Stimulated activated CD8-positive, alpha-beta memory T cell treated with anti-CD3 and anti-CD28 coated beads, Interleukin-4, amount 100 ng/mL, for 4 hours (primary cell): ENCODE measurements at places on chromosomes 6 and 20.

DNA sequence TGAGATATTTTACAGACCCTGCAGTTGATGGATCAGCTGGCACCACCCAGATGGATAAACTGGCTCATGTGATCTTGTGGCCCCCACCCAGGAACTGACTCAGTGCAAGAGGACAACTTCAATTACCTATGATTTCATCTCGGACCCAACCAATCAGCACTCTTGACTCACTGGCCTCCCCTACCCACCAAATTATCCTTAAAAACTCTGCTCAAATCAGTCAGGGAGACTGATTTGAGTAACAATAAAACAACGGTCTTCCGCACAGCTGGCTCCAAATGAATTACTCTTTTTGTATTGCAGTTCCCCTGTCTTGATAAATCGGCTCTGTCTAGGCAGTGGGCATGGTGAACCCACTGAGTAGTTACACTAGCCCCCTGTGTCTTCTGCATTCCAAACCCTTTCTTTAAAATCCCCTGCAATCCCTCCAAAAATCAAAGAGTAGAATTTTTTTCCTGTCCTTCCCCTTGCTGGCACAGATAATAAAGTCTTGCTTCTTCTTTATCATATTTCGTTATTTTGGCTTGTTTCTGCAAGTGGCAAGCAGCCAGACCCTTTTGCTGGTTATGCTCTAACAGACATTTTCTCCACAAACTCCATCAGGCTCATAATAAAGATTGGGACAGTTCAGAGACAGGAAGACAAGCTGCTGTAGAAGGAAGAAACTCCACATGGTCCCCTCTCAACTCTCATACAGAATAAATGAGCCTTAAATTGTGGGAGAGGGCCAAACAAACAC, 48.3 kb downstream of the OR2B6 start:
- DNase-seq = no peak

DNA sequence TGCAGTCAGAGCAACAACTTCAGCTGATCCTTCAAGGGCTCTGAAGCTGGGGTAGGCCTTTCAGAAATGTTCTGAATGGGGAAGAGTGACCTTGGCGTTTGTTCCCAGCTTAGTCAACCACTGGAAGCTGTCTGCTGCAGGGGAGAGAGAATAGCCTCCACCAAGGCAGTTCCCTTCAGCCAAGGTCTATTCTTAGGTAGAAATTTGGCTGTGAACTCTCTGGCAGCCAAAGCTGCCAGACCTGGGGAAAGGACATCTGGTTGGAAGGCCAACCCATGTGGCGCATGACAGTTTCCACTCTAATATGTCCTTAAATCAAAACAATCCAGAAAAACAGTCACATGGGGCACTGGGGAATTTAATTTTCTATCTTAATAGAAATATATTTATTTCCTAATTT, 60.1 kb downstream of the FBXO5 start:
- DNase-seq = no peak

- DNase-seq = no peak
Observed at GRCh38 chr6:146590492-146590891, 8.3 kb upstream of the ADGB start.

DNA sequence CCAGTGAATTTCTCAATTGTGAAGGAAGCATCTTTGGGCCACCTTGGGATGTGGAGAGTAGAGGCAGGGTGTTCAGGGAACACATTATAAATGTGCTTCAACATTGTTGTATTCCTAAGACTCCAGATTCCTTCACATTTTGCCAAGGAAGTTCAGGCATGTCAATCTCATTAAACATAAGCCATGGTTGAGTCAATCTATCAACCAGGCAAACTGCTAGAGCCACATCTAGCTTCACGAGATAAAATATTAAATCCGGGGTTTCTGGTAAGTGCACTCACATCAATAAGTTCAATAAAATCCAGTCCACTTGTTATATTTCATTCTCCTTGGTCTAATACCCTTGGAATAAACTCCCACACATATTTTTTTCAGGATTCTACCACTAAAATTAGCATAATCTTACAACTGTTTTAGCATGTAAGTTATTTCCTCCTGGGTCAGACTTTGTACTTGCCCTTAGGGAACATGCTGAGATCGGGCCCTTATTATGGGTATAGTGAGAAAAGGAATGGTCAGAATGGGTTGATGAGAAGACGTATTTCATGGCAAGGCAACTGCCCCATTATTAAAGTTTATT, 93.6 kb downstream of the ADTRP start:
- DNase-seq = no peak

DNA sequence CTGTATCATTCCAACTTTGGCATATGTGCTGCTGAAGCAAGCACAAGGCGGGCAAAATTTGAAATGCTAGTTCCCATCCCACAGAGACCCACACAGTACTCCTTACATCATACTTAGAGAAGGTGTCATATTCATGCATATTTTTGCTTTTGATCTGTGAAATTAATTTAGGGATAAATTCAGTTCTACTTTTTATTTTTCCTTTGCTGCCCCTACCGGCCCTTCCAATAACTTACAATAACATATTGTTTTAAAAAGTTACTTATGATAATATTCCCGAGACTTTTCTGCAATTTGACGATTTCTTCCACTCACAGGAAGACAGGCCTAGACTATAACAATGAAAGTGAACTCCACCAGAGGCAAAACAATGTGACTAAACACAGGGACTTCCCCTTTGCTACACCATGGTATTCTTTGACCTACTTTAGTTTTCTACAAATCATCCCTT, 35.0 kb downstream of the SESN1 start:
- DNase-seq = no peak

GRCh38 chr6:64732888-64733287, 974.1 kb downstream of the EYS start:
- no peak for DNase-seq

DNA sequence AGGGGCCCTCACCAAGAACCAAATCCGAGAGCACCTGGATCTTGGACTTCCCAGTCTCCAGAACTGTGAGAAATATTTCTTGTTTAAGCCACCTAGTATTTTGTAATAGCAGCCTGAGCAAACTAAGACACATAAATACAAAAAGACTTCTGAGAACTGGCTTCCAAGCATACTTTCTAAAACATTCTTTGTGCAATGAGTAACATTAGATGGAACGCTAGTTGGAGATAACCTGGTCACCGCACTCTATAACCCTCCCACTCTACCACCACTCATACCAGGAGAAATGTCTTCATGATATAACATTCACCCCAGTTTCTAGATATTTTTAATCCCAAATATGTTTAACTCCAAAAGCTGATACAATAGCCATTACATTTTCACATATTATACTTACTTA, 169.5 kb upstream of the THEMIS start:
- DNase-seq = no peak

DNA sequence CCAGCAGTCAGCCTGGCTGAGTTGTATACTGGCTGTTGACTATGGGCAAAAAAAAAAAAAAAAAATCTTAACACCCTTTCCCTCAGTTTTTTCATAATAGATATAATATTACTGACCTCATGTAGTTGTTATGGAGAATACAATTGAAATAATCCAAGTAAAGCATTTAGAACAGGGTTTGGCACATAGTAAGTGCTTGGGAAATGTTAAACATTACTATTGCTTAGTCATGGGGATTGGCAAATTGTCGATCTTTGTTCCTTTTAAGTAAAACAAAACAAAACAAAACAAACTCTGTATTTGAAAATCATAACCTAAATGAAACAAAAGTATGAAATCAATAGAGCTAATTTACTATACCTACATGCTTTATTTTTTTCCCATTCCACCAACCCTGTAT, 458.4 kb downstream of the GRIK2 start:
- DNase-seq = no peak

GRCh38 chr6:161901740-161902426, 628.0 kb upstream of the AGPAT4 start:
- DNase-seq = no peak

GRCh38 chr20:53080969-53081871, 109.1 kb downstream of the TSHZ2 start:
- no peak for DNase-seq

DNA sequence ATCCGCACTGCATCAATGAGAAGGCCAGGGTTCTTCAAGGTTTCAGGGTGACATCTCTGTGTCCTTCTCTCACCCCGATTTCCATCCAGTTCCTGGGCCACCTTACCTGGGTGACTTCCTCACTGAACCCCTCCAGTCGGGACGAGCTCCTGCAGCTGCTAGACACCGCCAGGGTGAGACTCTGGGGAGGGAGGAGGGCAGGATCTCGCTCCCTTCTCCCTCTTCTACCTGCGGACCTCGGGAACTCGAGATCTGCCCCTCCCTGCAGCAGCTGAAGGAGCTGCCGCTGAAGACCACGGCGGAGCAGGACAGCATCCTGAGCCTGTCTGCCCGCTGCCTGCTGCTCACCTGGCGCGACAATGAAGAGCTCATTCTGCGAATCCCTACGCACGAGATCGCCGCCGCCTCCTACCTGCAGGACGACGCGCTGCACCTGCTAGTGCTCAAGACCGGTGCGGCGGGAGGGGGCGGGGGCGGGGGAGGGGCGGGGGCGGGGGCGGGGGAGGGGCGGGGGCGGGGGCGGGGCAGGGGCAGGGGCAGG, 7.5 kb downstream of the CCM2L start:
- DNase-seq = no peak

- no peak for DNase-seq
Observed at GRCh38 chr6:16476861-16477260, 238.5 kb downstream of the GMPR start.

GRCh38 chr20:17622851-17623508, 53.1 kb downstream of the DSTN start:
- DNase-seq = no peak
